Osteocyte (in vitro differentiated cells): ENCODE measurements at places on chromosomes 5 and 9.
A peak's percentile ranks its signal among the peaks of the same experiment; 100 is the strongest.

- DNase-seq: peak; percentile 83
These were observed 41.9 kb downstream of the NACC2 start for GRCh38 chr9:136052991-136053756.

GRCh38 chr5:179367491-179367890 is 22.2 kb upstream of the ADAMTS2 start:
- no peak for DNase-seq

- DNase-seq: peak; percentile 56
These were observed 53.9 kb upstream of the SUSD3 start for GRCh38 chr9:93004561-93004960.

DNA sequence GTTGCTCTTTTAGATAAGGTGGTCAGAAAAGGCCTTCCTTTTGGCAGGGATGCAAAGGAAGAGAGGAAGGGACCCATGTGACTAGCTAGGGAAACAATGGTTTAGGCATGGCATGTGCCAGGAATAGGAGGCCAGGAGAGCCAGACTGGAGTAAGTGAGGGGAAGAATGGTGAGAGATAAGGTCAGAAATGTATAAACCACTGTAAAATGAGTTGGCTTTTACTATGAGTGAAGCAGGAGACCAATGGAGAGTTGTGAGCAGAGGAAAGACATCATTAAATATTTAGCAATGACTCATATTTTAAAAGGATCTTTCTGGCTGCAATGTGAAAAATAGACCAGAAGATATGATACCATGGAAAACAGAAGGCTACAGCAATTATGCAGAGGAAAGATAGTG is 50.9 kb downstream of the AP3B1 start:
- no peak for DNase-seq

DNA sequence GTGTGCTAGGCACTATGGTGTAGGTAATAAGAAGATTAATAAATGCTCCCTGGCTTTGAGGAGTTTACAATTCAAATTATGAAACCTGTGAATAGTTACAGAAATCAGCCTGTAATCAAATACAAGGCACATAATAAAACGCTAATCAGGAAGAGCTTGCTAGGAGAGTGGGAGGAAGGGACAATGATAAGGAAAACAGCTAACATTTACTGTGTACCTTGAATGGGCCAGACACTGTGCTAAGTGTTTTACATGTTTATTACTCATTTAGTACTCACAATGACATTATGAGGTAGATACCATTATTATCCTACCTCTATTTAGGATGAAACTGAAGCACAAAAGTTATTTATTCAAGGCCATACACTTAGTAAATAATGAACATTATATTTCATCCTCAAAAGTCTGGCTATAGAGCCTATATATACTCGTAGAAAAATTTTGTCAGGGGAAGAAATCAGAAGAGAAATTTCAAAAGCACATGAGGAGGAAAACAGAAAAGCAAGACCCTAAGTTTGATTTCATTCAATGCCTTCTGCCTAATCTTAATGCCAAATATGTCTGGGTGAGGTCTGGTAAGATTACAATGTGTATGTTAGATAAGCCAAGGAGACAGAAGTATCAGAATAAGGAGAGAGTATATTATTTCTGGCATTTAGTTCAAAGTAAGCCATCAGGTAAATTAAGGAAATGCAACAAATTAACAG is 35.9 kb downstream of the AFF4 start:
- no peak for DNase-seq

DNA sequence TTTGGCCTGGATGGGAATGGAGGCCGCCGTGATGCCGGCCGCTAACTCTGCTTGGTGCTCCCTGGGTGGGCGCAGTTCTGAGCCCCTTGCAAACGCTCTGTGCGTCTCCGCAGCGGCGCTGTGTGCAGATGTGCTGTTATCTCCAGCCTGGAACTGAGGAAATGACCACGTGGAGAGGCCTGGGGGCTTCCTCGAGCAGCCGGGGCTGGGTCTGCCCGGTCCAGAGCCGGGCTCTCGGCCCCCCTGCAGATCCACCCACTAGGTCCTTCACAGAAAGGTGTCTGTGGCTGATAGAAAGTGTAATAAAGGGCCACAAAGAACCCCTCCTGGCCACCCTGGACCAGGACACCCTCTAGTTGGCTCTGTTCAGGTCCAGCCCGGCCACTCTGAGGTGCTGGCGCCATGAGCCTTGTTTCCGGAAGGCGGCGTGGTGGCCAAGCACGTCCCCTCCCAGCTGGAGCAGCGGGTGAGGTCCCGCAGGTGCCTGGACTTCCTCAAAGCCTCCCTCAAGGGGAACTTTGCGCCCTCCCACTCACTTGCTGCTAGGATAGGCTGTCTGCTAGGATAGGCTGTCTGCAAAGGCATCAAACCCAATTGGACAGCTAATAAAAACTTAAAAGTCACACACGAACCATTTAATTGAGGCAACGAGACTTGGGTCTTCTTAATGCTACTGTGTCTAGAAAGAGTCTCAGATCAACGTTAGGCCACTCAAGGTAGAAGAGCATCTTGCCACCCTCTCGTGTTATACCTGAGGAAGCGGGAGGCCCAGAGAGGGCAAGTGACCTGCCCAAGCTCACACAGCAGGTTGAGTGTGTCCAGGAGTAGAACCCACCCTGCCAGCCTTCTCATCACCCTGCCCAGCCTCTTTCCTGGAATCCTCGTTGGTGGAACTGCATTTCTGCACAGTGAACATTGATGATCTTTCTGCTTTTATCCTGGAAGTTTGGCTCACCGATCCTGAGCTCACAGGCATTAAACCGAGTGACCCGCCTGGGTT is 109.3 kb upstream of the FCN2 start:
- DNase-seq: no peak

GRCh38 chr5:169893010-169893409 is 87.3 kb downstream of the INSYN2B start:
- DNase-seq: no peak

GRCh38 chr5:131064669-131065371 is 100.2 kb downstream of the HINT1 start:
- DNase-seq: no peak

GRCh38 chr9:91953718-91954117 is 3.7 kb upstream of the ROR2 start:
- peak; percentile 8 for DNase-seq

- DNase-seq: no peak
These were observed 17.0 kb upstream of the FIBCD1 start for GRCh38 chr9:130955947-130956621.

DNA sequence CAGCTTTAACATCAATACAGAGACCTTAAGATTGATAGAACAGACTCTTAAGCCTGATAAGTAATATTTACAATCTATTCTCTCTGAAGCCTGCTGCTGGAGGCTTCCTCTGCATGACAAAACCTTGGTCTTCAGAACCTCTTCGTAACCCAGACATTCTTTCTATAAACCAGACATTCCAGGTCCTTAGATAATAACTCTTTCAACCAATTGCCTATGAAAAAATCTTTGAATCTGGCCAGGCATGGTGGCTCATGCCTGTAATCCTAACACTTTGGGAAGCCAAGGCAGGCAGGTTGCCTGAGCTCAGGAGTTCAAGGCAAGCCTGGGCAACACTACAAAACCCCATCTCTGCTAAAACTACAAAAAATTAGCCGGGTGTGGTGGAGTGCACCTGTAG is 327.8 kb downstream of the ENC1 start:
- no peak for DNase-seq

DNA sequence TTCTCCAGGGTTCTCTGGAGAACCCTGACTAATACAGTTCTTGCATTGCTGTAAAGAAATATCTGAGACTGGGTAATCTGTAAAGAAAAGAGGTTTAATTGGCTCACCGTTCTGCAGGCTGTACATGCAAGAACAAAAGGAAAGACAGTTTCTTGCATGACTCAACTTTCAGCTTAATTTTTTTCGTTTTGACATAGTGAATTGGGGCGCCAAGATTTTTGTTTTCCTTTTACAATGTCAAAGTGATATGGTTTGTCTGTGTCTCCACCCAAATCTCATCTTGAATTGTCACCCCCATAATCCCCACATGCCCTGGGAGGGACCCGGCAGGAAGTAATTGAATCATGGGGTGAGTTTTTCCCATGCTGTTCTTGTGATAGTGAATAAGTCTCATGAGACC is 11.8 kb upstream of the CRHBP start:
- DNase-seq: peak; percentile 23

DNA sequence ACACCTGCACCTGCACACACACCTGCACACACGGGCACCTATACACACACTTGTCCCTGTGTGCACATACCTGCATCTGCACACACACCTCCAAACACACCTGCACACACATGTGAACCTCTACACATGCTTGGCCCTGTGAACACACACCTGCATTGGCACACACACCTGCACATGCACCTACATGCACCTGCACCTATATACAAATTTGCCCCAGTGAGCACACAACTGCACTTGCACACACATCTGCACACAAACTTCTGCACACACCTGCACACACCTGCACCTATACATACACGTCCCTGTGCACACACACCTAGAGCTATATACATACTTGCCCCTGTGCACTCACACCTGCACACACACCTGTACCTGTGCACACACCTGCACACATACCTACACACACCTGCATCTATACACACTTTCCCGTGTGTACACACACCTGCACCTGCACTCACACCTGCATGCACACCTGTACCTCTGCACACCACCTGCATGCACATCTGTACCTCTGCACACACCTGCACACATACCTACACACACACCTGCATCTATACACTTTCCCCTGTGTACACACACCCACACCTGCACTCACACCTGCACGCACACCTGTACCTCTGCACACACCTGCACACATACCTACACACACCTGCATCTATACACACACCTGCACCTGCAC is 21.5 kb upstream of the LPCAT1 start:
- peak; percentile 40 for DNase-seq

DNA sequence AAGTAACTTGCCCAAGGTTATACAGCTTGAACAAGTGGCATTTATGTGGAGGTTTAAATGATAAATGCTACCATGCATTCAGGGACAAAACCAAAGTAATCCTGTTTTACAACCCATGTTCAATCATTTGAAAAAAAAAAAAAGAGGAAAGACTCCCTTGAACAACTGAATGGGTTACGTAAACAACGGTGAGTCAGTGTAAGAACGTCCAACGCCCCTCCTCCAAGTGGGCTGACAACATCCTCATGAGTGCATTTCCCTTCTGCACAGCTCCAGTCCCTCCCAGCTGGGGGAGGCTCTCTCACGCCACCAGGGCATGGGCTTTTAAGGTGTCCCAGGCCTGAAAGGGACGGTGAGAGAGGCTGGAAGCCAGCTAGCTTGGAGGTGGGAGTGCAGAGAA is 90.0 kb downstream of the PRRT1B start:
- DNase-seq: no peak

DNA sequence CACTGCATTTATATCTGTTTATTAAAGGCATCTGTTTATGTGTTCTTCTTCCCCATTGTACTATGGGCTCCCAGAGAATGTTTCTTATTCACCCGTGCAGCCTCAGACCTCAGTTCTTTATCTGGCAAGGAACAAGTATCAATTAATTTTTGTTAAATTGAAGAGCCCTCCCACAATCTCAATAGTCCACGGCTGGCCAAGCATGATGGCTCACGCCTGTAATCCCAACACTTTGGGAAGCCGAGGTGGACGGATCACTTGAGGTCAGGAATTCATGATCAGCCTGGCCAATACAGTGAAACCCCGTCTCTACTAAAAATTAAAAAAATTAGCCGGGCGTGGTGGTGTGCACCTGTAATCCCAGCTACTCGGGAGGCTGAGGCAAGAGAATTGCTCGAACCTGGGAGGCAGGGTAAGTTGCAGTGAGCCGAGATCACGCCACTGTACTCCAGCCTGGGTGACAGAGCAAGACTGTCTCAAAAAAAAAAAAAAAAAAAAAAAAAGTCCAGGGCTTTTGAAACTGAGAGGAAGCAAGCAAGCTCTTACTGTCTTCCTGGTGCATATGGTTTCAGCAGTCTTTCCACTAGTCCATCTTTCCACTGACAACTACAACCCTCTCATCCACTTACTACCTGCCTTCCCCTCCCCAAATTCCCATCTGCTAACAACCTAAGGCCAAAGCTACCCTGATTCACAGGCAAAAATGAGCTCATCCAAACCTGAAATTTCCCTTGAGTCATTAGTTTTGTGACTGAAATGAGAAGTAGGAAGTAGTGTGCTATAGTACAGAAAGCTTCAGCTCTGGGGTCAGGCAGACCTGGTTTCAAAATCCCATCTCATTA is 2.3 kb upstream of the HK3 start:
- DNase-seq: no peak

GRCh38 chr5:59272809-59273427 is 620.6 kb downstream of the PDE4D start:
- DNase-seq: no peak

- DNase-seq: no peak
These were observed 199.5 kb downstream of the MAST4 start for GRCh38 chr5:66795682-66796081.

GRCh38 chr9:27278374-27278773 is 18.6 kb downstream of the EQTN start:
- no peak for DNase-seq

- peak; percentile 88 for DNase-seq
These were observed 457 bp upstream of the IDNK start for GRCh38 chr9:83622433-83622938.

GRCh38 chr5:101159006-101159405 is 255.9 kb upstream of the ST8SIA4 start:
- no peak for DNase-seq
